Jurkat, Clone E6-1 (cell line): ENCODE measurements at places on chromosomes 2 and 18.
A peak's percentile ranks its signal among the peaks of the same experiment; 100 is the strongest.

- no peak for DNase-seq
These were observed 1153.3 kb upstream of the TMEFF2 start for GRCh38 chr2:193348055-193348454.

DNA sequence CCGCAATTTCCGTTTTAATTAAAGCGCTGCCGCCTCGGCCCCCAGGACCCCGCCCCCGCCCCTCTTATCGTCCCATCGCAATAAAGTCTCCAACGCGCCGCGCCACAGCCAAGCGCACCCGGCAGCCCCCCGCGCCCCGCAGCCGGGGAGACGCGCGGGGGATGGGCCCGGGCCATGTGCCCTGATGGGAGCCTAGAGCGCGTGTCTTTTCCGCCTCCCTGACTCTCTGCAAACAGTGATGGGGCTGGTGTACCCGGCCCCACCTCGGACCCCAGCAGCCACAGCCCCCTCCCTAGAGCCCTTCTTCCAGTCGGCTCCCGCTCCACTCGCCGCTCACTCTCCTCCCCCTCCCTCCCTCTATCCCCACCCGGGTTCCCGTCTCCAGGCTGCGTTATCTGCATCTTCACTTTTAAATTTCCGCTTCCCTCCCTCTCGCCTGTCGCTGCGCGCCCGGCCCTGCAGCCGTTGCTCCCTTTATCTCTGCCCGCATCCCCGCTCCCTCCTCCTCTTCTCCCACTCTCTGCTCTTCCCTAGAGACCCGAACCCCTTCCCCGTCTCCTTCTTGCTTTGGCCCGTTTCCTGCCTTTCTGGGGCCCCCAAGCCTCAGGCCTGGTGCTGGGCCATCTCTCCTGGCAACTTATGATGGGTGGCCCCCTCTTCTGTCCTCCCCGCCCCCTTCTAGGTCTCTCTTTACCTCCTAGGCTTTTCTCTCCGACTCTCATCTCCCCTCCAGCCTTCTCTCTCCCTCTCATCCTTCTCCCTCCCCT is 524 bp upstream of the FEV start:
- DNase-seq = no peak

DNA sequence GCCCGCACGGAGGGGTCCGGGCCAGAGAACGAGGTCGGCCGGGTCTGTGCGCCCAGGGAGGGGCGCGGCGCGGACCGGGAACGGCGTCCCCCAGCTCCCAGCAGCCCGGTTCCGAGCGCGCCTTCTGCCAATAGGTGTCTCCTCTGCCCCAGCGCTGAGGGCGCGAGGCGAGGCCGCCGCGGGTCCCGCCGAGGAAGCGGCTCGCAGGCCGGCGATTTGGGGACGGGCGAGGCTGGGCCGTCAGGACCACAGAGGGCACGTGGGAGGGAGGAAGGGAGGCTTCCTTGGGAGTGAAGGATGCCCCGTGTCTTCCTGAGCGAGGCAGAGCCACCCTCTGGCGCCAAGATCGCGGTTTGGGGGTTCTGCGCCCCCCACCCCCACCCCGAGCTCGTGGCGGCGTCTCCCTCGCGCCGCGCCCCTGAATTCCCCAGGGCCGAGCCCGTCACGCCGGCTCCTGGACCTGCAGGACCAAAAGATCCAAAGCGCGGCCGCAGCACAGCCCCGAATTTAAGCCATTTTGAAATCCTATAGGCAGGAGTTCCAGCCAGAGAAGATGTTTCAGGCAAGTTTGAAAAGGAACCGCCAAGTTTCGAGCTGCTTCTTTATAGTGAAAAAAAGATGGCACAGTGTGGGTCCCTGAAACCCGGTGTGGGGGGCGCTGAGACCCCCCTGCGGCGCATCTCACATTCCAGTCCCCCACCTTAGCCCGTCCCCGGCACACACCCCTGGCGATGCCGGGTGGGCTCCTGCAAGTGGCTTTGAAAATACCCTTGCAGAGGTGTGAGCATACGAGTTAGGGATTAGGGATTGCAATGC is 909 bp downstream of the NFATC1 start:
- no peak for DNase-seq

GRCh38 chr2:25867396-25868003 is 10.8 kb downstream of the ASXL2 start:
- DNase-seq = no peak

DNA sequence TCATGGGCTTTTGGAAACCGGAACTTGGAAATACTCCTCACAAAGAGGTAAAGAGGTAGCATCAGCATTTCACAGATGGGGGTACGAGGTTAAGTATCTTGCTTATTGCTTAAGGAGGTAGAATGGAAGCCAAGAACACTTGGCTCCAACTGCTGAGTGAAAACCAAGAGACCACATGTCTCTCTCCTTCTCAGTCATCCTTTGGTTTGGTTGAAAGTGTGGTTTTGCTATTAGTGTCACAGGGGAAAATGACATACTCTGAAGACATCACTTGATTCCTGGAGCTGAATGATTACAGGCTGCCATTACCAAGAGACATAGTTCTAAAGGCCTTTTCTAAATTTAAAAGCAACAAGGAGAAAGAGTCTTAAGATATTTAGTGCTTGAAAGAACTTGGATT is 41.5 kb downstream of the ANTXR1 start:
- DNase-seq = peak; percentile 34

DNA sequence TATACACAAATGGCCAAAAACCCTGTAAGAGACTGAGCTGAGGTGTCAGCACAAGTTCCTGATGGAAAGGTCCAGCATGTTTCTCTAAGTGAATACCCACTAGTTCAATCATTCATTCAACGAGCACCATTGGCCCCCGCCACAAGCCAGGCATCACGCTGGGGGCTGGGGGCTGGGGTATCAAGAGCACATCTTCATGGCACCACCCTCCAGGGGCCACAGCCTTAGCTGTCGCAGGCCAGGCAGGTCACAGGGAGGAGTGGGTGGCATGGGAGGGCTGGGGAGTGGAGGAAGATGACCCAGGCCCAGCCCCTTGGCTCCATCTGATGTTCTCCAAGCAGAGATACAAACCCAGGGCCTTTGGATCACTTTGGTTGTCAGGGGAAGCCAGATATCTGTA is 97.9 kb downstream of the ACKR3 start:
- DNase-seq = no peak

DNA sequence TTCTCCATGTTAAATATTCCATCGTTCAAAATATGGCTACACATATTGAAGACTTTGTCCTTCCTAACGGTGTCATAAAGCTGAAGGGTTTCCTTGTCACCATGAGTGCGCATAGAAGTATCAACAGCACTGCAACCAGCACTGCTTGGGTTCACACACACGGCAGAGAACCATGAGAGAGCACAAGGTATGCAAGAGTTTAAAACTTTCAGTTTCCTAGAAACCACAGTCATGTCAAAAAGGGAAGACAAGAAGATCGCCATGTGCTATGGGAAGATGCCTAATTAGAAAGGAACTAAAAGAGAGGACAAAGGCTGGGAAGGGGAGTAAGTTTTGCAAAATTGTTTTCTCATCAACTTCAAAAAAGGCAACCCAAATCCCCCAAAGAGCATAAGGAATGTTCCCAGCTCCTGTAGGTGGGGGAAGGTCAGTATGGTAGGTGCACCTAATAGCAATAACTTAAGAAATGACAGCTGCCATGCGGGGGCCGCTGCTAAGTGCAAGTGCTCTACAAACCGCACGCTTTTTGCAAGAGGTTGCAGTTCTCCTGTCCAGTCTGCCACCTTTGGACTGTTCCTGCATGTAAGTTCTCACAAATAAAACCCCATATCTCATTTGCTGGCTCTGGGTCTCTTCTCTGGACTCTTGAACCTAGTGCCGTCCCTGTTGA is 136.8 kb downstream of the TMEM163 start:
- DNase-seq = no peak

- peak; percentile 47 for DNase-seq
These were observed 2.0 kb downstream of the TMEM169 start for GRCh38 chr2:216083464-216084281.

DNA sequence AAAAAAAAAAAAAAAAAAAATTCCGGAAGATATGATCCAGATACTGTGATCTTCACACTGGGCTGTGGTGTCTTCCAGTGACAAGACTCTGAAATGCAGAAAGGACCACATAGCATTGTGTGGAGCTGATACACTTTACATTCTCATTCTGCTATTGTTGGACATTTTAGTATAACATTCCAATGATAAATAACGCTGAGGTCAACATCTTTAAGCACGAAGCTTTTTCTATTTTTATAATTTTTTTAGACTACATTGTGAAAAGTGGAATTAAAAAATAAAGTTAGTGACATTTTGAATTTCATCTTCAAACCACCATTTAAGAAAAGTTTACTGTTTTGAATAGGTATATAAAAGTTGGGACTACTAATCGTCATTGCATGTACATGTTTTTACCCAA is 62.7 kb downstream of the CDCA7 start:
- DNase-seq = no peak

DNA sequence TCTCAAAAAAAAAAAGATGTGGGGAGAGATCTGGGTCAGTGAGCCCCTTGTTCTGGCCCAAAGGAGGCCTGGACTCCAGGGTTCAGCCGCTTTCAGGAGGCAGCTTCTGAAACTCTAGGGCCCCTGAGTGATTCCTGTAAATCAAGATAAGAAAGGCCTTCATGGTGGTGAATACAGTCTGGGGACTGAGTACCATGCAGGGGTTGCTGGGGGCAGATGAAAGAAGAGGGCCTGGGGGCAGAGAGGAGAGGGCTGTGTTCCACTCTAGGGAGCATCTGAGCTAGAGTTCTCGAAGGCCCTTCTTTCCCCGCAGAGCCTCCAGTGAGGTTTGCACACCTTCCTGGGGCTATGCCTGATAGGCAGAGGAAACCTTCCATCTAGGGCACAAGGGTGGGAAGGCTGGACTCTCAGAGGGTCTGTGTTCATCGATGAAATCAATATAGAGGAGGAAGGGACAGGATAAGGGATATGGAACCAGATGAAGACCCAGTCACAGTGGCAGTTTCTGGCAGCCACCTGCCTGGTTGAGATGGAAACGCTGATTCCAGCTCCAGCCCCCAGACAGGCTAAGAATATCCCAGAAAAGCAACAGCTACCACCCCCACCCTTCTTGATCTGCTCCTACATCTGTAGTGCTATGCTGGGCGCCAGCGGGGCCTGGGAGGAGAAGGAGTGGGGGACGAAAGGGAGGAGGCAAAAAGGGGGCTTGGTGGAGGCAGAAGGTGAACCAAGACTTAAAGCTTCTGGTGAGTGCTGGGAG is 4.7 kb upstream of the CDK5R2 start:
- no peak for DNase-seq

GRCh38 chr18:8403713-8404112 is 205.5 kb upstream of the RAB12 start:
- no peak for DNase-seq

- no peak for DNase-seq
These were observed 63.0 kb downstream of the ADNP2 start for GRCh38 chr18:80172056-80172455.

GRCh38 chr2:121670181-121670580 is 20.9 kb upstream of the CLASP1 start:
- DNase-seq = no peak

DNA sequence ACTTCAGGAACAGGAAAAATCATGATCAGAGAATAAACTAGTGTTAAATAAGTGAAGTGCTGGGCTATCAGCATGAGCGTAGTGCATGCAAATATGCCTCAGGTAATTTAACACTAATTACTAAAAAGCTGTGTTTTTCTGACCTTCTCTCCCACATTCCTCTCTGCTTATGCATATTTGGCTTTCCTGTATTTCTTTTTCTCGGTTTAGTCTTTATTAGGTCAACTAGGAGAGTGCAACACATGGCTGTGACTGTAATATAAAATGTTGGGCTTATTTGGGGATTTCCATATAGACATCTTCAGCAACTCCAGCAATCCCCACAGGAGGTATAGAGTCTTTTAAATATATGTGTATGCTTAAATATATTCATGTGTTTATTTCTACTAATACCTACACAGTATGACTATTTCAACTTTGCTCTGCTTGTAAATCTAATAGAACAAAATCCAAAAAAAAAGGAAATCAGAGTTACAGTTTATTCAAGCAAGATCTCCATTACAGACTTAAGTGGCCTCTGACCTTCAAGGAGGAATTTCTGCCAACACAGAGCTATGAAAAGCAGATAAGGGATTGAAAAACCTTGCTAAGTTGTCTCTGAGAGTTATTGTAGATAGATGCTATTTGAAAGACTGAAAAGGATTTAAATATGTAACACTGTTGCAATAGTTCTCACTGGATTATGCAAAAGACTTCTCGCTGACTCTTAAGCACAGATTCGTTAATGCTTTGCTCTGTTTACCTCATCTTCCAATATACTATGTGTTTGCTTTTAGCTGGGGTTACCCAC is 359.5 kb upstream of the RGPD4 start:
- no peak for DNase-seq

GRCh38 chr18:50956116-50956515 is 11.7 kb upstream of the ELAC1 start:
- no peak for DNase-seq

DNA sequence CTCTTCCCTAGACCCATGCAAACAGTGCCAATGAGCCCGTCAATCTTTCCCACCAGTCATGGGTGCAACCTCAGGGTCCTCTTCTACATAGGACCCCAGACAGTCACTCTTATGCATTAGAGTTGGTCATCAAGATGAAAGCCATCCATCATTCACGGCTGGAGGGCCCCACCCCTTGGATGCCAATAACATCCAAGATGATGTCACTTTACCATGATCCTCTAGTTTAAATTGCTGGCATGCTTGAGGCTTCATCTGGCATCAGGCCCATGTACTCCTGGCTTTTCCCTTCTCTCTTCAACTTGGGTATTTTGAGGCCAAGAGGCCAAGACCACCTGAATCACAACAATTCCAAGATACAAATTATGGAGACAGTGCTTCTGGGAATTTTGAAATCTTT is 91.1 kb upstream of the MAPK4 start:
- DNase-seq = no peak

DNA sequence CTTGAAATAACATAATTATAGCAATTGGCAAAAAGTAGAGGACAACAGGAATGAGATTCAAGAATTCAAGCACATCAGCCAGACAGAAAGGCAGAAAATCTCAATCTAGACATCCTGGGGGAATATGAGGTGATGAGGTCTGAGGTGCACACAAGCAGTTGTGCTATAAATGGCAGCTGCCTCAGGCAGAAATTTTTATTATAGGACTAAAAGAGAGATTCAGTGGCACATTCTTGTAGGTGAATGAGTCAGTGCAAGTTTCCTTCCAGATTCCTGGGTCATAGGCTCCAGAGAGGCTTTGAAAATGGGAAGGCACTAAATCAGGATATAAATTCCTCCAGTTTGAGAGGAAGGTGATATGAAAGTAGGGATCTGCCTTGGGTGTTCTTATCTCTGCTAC is 127.2 kb upstream of the THSD7B start:
- DNase-seq = no peak

DNA sequence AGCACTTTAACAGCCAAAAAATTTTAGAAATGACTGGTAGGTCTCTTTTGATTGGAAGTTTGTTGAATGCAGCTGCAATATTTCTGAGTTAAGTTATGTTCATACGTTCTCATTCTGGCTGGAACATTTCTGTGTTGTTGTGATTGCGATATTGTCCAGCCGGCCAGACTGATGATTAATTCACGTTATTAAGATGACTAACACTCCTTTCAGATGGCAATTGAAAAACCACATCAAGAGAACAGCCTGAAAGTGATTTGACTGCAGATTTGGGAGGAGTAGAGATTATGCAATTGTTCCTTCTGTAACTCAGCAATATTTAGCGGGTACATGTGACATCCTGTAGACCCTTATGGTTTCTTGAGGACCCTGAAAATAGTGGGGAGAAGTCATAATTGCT is 133.7 kb downstream of the FBXO15 start:
- DNase-seq = no peak
